ENCODE measurements at places on chromosomes 7 and 10.

- DNase-seq = no peak
- H3K27ac ChIP-seq = no peak overlapping the region
- no peak overlapping the region for H3K4me3 ChIP-seq
- H3K36me3 ChIP-seq = no peaks in the 10 kb centered on the region
- H3K27me3 ChIP-seq = peaks cover 3% of the 10 kb centered on the region
- no peaks in the 10 kb centered on the region for H3K4me1 ChIP-seq
Measured at GRCh38 chr7:135774284-135774683, 25.7 kb upstream of the FAM180A start.

GRCh38 chr7:46969303-46970130, 612.4 kb downstream of the TNS3 start:
- H3K27me3 ChIP-seq = no peaks in the 10 kb centered on the region
- no peak overlapping the region for H3K4me3 ChIP-seq
- H3K36me3 ChIP-seq = no peaks in the 10 kb centered on the region
- DNase-seq = no peak
- H3K27ac ChIP-seq = no peak overlapping the region

DNA sequence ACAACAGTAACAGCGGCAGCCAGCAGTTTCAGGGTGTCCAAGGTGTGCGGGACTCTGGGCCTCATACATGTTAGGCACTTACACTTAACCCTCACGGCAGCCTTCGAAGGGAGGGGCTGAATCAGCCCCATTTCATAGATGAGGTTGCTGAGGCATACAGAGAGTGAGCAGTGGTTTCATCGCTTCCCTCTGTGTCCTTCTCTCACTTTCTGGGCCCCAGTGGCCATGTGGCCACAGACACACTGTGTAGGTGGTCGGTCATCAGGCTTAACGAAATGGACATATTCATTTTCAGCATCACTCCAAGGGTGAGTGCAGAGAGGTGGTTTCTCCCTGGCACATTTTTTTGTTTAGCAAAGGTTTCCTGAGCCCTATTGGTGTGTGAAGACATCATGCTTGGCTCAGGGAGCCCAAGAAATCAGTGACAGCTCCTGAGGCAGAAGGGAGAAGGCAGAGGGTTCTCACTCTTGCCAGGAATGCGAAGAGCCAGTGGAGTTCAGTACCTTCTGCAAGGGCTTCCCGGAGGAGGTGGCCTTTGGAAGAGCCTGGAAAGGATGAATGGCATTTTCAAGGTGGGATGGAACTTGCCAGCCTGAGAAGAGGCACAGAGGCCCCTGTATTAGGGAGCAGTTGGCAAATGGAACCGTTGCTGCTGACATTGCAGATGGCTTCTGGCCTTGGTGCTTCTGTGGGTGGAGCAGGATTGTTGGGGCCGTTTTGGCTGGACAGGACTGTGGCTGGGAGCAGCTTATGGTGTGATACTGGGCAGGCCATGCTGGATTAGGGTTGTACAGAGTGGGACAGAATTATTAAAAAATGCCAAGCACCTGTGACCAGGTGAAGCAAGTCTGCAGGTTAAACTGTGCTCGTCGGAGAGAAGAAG, 61.7 kb upstream of the PPIF start:
- peak overlapping the region; percentile 57 for H3K4me3 ChIP-seq
- DNase-seq = peak; percentile 89
- H3K27me3 ChIP-seq = no peaks in the 10 kb centered on the region
- no peaks in the 10 kb centered on the region for H3K36me3 ChIP-seq
- H3K27ac ChIP-seq = peak overlapping the region; percentile 77

- no peaks in the 10 kb centered on the region for H3K4me1 ChIP-seq
- no peak overlapping the region for H3K4me3 ChIP-seq
- H3K27ac ChIP-seq = no peak overlapping the region
Measured at GRCh38 chr10:11491087-11491486, 120.4 kb downstream of the USP6NL start.

- H3K36me3 ChIP-seq = no peaks in the 10 kb centered on the region
- no peak overlapping the region for H3K4me3 ChIP-seq
- DNase-seq = no peak
- H3K27me3 ChIP-seq = no peaks in the 10 kb centered on the region
- no peak overlapping the region for H3K27ac ChIP-seq
Measured at GRCh38 chr10:112767156-112767555, 182.9 kb upstream of the TCF7L2 start.

DNA sequence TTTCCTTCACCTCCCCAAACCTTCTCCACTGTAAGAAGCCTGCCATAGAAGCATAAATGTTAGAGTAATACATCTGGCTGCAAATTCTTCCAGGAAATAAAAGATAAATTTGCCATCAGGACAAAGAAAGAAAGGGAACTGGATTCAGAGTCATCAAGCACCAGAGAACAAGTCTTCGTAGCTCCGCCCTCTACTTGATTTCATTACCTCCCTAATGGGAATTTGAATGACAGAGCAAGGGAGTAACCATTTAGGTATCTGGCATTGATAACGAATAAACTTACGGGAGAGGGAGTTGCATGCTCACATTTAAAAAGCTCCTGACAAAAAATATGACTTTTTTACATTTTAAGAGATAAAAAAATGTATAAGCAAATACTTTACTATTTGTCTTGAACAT, 263.4 kb downstream of the NEBL start:
- H3K27me3 ChIP-seq = no peaks in the 10 kb centered on the region
- no peak overlapping the region for H3K4me3 ChIP-seq
- H3K36me3 ChIP-seq = no peaks in the 10 kb centered on the region
- H3K4me1 ChIP-seq = no peaks in the 10 kb centered on the region

- peaks cover 14% of the 10 kb centered on the region for H3K36me3 ChIP-seq
- DNase-seq = no peak
- no peak overlapping the region for H3K4me3 ChIP-seq
- no peaks in the 10 kb centered on the region for H3K27me3 ChIP-seq
- no peak overlapping the region for H3K27ac ChIP-seq
Measured at GRCh38 chr10:114301177-114301576, 62.1 kb downstream of the VWA2 start.

All from CD4-positive, CD25-positive, alpha-beta regulatory T cell (primary cell).